ENCODE measurements at places on chromosomes 13 and 19.

DNA sequence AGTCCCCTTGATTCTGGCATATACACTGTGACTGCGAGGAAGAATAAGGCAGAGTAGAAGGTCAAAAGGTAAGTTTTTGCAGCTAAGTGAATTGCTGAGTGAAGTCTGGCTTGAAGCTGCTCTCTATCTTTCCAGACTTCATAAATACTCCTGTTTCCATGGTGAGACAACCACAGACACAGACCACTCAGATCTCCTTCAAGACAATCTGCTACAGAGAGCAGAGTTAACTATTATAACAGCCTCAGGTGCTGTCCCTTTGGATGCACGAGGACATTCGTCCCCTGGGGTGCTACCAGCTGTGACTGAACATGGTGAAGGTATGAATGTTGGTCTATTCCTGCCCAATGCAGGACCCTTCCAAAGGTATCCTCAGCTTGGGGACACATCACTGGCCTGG, 104.0 kb downstream of the MYCBP2 start:
- no peak for ATAC-seq

- ATAC-seq, result peak; percentile 62
Measured at GRCh38 chr13:101757446-101758039, 305.1 kb downstream of the ITGBL1 start.

DNA sequence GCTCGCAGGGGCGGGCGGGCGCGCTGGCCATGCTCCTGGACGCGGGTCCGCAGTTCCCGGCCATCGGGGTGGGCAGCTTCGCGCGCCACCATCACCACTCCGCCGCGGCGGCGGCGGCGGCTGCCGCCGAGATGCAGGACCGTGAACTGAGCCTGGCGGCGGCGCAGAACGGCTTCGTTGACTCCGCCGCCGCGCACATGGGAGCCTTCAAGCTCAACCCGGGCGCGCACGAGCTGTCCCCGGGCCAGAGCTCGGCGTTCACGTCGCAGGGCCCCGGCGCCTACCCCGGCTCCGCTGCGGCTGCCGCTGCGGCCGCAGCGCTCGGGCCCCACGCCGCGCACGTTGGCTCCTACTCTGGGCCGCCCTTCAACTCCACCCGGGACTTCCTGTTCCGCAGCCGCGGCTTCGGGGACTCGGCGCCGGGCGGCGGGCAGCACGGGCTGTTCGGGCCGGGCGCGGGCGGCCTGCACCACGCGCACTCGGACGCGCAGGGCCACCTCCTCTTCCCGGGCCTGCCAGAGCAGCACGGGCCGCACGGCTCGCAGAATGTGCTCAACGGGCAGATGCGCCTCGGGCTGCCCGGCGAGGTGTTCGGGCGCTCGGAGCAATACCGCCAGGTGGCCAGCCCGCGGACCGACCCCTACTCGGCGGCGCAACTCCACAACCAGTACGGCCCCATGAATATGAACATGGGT, 599 bp downstream of the ZIC2 start:
- ATAC-seq, result peak; percentile 7

- ATAC-seq, result no peak
Measured at GRCh38 chr13:44790289-44790688, 199.0 kb downstream of the NUFIP1 start.

DNA sequence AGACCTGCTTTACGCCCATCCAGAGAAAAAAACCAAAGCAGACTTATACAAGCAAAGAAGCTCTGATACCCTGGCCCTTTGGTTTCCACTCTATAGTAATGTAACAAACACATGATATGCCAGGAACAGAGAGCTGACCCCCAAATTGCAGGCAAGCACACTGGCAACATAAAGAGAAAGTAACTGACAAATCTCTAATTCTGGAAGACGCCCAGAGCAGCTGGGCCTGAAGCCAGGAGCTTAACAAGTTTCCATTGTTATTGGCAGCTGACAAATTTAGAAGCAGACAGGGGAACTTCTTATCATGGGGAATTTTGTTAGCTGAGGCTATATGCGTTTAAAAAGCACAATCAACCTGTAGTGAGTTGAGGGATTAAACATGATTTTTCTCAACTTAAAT, 158.0 kb downstream of the DLEU7 start:
- no peak for ATAC-seq

- ATAC-seq, result no peak
Measured at GRCh38 chr13:95457294-95457693, 95.2 kb upstream of the CLDN10 start.

GRCh38 chr19:4268816-4269430, 10.1 kb upstream of the SHD start:
- ATAC-seq, result no peak

GRCh38 chr13:52955472-52955874, 73.1 kb upstream of the OLFM4 start:
- ATAC-seq, result no peak

DNA sequence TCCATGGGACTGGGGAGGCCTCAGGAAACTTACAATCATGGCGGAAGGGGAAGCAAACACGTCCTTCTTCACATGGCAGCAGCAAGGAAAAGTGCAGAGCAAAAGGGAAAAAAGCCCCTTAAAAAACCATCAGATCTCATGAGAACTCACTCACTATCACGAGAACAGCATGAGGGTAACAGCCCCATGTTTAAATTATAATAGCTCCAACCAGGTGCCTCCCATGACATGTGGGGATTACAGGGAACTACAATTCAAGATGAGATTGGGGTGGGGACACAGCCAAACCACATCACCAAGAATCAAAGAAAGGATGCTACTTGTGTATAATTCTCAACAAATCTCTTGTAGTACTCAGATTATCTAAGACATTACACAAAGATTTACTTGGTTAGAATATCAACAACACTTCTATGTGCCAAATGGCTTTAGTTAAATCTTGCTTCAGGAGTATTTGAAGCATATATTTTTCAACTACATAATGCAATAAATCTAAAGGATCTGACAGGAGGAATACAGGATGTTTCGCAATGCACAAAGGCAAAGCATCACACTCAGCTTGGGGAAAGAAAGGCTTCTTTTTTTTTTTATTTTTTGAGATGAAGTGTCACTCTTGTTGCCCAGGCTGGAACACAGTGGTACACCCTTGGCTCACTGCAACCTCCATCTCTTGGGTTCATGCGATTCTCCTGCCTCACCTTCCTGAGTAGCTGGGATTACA, 180.0 kb downstream of the LHFPL6 start:
- no peak for ATAC-seq

- ATAC-seq, result no peak
Measured at GRCh38 chr13:37446503-37446902, 152.1 kb downstream of the POSTN start.

GRCh38 chr19:6543866-6544347, 13.1 kb downstream of the TNFSF9 start:
- ATAC-seq, result no peak

- ATAC-seq, result no peak
Measured at GRCh38 chr13:110875241-110875640, 39.6 kb downstream of the ANKRD10 start.

GRCh38 chr13:25840931-25841330, 210.9 kb downstream of the SHISA2 start:
- no peak for ATAC-seq
